NCI-H1417 (cell line): ENCODE measurements at places on chromosomes 4 and X.

DNA sequence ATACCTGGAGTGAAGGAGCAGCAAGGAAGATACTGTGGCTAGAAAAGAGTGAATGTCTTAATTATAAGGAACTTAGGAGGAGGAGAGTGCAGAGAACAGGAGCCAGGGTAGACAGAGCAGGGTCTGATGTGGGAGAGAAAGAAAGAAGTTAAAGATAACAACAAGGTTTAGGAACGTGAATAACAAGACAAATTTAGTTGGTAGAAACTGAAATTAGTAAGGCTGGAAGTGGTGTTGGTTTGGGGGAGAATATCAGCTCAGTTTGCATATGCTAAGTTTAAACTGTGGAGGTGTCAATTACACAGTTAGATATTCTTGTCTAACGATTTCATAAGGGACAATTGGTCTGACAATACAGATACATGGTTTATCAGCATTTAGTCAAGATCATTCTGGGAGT is 1123.7 kb upstream of the PABPC4L start:
- DNase-seq: no peak

- no peak for DNase-seq
Measured at GRCh38 chrX:97021680-97022079, 138.0 kb downstream of the RPA4 start.

DNA sequence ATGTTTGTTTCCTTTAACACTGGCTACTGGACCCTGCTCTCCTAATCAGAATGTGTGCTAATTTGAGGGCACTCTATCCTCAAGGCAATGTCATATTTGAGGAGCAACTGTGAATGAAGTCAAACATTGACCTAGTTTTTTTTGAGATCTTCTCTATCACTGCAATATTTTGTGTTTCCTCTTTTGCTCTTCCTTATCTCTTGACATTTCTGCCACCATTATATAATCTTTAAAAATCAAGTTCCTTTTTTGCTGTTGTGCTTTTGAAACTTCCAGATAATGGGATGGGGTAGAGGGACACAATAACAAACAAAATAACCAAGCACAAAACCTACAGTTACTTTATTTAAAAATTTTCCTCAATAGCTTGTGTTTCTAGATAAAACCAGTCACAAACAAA is 7.4 kb upstream of the WDFY3 start:
- DNase-seq: no peak

GRCh38 chrX:139209342-139209741 is 321.2 kb upstream of the F9 start:
- DNase-seq: no peak

GRCh38 chr4:123587983-123588494 is 191.4 kb downstream of the SPRY1 start:
- peak; percentile 93 for DNase-seq

DNA sequence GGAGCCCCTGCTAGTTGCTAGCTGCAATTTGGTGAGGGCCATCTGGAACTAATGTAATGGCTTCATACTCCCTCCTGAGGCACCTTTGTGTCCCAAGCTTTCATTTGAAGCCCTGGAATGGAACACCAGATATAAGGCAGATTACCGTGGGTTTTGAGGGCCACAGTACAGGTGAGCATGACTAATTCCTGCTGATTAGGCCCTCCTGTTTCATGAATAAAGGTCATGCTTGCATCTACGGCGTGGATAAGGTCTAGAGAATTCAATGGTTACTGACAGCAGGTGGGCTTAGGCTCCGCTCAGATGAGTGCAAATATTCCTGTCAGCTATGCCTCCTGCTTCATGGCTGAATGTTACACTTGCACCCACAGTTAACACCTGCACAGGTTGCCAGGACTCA is 495.4 kb downstream of the NAP1L3 start:
- no peak for DNase-seq

- peak; percentile 13 for DNase-seq
Measured at GRCh38 chr4:5378002-5378401, 326.7 kb downstream of the STK32B start.

- no peak for DNase-seq
Measured at GRCh38 chr4:48203819-48204218, 65.8 kb downstream of the TEC start.

- DNase-seq: no peak
Measured at GRCh38 chr4:33262824-33263223, 2542.7 kb downstream of the PCDH7 start.

GRCh38 chr4:120281581-120281980 is 214.9 kb upstream of the MAD2L1 start:
- DNase-seq: no peak

DNA sequence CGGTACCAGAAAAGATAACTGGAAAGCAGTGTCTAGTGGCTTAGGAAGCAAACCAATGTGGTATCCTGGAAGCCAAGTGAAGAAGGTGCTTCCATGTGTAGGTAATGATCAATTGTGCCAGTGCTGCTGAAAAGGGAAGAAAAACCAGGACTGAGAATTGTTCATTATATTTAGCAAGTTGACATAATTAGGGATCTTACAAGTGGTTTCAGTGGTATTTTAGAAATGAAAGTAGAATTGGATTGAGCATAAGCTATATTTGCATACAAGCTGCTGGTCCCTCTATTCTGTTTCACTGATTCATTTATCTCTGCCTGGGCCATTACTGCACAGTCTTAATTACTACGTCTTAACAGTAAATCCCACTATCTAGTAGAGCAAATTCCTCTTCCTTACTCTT is 32.3 kb downstream of the PRDM8 start:
- no peak for DNase-seq

- peak; percentile 28 for DNase-seq
Measured at GRCh38 chr4:7761720-7762119, 177.9 kb downstream of the AFAP1 start.

DNA sequence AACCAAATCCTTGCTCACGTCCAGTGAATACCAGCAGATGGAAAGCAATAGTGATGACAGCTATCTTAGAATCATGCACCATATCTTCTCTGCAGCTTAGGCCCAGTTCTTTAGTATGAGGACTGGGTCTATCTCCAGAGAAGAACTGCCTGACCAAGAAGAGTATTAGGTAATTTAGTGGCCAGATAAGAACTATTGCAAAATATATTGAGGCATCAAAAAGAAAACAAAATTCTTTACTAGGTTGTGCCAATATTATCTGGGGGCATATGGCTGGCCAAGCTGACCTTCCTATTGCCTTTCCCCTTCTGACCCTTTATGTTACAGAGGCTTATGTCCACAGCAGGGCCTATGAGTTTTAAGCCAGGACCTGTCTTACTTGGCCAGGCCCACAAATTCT is 91.2 kb downstream of the RLIM start:
- DNase-seq: no peak

DNA sequence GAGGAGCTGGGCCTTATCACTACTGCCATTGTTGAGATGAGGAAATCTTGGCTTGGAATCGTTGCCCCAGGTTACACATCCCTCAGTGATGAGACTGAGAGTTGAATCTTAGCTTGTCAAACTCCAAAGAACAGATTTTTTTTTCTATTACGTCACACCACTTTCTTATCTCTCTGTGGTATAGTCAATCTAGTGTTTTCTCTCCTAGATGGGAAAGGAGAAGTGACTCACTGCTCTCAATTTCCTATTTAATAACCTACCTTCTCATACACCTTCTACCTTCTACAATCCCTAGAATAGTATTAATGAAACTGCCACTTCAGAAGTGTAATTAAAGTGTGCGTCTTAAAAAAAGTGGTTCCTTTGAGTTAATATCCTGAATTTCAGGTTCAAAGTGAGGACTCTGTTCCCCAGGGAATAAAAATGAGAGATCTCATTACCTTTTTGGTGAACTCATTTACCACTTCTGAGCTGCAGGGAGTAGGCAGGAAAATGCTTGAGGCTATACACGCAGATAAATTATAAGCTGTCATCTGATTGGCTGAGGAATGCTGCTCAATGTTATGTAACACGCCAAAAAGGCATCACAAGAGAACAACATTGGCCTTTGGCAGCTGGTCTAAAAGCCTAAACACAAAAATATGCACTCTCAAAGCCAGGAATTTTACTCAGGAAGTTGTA is 59.3 kb downstream of the MAD2L1 start:
- DNase-seq: no peak

GRCh38 chrX:9141496-9141895 is 107.6 kb upstream of the FAM9B start:
- peak; percentile 17 for DNase-seq

DNA sequence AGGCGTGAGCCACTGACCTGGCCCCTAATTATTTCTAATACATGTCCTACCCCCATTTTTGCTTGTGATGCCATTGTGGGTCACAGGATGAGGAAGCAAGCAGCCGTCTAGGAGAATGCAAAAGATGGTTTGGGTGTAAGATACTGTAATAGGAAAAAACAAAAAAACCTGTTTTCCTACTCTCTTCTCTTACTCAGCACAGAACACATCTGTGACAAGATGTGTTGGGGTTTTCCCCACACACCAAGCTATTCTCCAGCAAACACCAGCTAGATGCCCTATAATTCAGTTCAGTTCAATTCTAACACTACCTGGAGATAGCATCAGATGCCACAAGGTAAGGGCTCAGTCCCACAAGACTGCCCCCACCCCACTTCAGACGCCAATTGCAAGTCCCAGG is 15.3 kb upstream of the HPRT1 start:
- no peak for DNase-seq

GRCh38 chrX:110308220-110308619 is 9.7 kb downstream of the AMMECR1 start:
- DNase-seq: no peak

DNA sequence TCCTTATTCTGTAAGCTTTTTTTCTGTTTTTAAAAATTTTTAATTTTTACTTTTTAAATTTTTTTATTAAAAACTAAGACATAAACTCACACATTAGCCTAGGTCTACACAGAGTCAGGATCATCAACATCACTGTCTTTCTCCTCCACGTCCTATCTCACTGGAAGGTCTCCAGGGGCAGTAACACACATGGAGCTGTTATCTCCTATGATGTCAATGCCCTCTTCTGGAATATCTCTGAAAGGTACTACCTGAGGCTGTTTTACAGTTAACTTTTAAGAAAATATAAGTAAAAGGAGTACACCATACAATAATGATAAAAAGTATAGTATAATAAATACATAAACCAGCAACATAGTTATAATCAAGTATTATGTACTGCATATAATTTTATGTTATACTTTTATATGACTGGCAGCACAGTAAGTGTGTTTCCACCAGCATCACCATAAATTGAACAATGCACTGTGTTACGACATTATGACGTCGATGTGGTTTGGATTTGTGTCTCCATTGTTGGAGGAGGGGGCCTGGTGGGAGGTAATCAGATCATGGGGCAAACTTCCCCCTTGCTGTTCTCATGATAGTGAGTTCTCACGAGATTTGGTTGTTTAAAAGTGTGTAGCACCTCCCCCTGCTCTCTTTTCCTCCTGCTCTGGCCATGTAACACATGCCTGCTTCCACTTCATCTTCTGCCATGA is 21.3 kb downstream of the IL15 start:
- peak; percentile 34 for DNase-seq

DNA sequence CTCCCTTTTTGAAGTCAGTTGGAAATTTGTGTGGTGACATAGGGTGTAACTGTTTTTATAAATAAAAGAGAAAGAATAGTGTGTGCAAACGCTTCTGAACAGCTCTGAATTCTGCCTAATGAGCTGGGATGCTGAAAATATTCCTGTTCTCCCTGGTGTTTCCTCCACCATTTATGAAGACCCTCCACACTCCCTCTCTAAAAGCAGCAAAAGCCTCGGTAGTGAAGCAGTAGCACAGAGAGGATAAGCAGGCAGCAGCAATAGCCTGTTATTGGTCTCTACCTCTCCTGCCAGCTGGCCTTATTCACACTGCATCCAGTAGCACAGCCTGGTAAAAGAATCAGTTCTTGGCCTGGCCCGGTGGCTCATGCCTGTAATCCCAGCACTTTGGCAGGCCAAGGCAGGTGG is 406.1 kb downstream of the IQCM start:
- no peak for DNase-seq

GRCh38 chr4:3303923-3304710 is 11.3 kb downstream of the RGS12 start:
- no peak for DNase-seq

- no peak for DNase-seq
Measured at GRCh38 chr4:181957088-181957487, 286.1 kb upstream of the TENM3 start.

GRCh38 chrX:146224442-146224841 is 406.8 kb downstream of the SLITRK2 start:
- DNase-seq: peak; percentile 33

DNA sequence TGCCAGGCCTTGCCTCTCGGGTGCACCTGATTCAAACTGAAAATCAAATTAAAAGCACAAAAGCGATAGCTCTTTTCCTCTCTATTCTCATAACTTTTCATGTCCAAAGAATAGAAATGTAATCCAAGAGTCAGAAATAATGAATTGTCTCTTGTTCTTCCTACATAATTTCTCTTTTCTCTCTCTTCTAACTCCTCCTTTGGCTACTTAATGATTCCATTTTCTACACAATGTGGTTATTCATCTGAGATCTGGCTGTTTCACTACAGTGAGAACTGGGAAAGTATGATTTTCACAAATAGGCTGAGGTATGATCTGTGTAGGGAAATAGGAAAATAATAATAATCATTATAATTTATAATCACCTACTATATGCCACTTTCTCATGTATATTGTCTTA is 703.5 kb downstream of the PDHA2 start:
- no peak for DNase-seq

DNA sequence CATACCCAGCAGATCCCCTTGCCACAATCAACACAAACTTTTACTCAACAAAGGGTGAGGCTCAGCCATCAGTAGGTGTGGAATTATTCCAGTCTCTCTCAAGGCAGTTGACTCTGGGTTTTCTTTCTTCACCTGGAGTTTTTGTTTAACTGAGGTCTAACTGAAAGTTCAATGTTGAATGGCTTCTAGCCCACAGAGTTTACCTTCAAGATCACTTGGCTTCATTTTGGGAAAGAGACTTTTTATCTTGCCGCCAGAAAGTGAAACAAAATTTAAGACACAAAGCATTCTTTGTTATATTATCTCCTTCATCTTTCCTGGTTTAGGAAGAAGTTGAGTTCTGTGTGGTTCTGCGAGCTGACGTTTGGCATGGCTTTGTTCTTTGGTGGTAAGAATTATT is 83.8 kb upstream of the RASGEF1B start:
- DNase-seq: no peak

DNA sequence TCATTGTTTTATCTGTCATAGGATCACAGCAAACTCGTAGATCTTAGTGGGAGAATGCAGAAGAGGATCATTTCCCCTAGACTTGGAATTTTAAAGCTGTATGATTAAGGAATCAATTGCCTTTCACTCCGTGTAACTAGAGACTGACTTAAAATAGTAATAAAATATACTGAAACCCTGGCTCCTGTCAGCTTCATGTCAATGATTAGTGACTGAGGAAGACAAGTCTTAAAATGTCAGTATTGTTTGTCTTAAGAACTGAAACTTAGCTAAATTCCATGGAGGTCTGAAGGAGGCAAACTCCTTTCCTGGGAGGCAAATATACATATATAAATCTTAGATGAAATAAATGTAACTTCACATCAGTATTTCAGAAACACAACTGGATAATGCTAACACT is 1016.7 kb upstream of the PCDH10 start:
- no peak for DNase-seq

DNA sequence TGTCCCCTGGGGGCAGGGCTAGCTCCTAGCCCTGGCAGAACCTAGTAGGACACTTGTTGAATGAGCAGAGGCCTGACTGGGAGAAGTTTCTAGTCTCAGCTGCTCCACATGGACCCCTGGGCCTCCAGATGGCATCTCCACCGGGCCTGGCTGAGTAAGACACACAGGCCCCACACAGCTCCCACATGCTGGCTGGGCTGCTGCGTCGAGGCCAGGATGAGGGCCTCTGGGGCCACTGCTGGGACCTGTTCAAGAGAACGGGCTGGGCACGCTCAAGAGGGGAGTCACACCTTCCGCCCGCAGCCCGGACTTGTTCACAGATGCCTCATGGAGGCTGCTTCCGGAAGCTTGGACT is 4.2 kb upstream of the HGFAC start:
- DNase-seq: no peak
